ENCODE measurements at places on chromosomes 2 and 18.

DNA sequence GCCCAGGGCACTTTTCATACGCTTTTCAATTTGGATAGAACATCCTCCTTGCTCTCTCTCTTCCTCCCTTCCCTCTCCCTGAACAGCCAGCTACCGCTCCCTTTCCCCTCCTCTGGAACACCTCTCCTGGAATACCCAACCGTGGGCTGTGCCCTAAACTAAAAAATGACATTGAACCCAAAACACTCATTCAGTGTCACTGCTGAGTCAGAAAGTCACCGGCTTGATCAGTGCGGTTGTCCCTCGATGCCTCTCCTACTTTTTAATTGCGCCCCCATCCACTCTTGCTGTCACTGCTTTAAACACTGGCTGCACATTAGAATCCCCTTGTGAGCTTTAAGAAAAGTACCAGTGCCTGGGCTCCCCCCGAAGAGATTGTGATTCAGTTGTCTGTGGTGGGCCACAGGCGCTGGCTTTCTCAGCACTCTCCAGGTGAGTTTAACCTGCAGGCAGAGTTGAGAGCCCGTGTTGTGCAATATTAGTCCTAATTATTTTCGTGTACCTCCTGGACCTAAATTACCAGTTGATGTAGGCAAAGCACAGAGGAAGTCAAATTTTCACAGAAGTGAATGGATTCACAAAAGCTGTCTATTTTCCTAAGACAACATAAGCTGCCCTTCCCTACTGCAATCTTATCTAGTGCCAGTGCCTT is 302.0 kb downstream of the PRKCE start:
- DNase-seq, result no peak

GRCh38 chr2:9355270-9355669 is 68.1 kb downstream of the ITGB1BP1 start:
- no peak for DNase-seq

DNA sequence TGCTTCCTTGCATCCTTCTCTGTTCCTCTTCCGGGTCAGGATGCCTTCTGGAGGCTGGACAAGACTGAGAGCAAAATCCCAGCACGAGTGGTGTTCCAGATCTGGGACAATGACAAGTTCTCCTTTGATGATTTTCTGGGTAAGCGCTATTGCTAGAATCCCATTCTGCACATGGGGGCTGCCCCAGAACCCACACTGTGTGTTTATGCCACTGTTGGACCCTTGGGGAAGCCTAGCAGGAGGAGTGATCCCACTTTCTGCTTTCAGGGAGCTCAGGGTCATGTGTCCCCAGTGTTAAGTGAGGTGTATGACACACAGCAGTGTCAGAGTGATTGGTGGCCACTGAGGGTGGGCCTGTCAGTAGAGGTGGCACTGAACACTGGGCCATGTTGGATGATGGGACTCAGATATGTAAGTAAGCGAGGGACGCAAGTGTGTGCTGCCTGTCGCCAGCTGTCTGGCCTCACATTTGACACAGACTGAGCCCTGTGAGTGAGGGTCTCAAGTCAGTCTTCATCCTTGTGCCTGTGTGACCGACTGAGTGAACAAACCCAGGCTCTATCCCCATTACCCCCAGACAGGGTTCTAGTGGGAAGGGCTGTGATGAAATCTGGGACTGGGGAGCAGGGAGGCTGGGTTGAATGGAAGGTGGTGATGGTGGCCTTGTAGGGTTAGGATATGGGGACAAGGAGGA is 220.9 kb downstream of the DYSF start:
- no peak for DNase-seq

GRCh38 chr2:232113821-232114220 is 152.3 kb downstream of the DIS3L2 start:
- no peak for DNase-seq

DNA sequence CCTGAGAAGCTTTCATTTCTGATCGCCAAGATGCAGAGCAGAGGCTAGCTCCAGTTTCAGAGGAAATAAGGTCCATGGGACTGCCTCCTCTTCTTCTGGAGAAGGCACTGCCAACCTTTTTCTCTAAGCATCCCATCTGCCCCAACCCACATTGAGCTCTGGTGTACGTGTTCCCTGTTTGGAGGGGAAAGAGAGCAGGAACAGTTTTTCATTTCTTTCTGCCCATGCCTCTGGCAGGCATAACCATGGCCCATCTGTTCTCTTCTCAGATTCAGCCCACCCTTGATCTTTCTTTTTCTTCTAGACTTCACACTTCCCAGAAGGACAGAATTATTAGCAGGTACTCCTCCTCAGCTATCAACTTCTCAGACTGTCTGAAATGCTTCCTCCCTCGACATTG is 1110.3 kb upstream of the KLHL29 start:
- no peak for DNase-seq

DNA sequence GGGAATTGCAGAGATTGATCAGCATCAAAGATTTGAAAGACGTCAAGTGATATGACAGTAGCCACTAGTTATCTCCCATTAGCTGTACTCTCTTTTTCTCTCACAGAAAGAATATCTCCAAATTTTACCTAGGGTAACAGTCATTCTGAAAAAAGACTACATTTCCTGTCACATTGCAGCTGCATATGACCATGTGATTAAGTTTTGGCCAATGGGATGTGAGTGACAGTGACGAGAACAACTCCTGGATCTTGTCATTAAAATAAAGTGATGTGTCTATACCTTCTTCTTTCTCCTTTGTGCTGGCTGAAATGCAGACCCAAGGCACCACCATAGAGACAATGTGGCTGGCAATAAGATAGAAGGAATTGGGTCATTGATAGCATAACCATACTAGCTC is 10.5 kb upstream of the NEUROD1 start:
- no peak for DNase-seq

DNA sequence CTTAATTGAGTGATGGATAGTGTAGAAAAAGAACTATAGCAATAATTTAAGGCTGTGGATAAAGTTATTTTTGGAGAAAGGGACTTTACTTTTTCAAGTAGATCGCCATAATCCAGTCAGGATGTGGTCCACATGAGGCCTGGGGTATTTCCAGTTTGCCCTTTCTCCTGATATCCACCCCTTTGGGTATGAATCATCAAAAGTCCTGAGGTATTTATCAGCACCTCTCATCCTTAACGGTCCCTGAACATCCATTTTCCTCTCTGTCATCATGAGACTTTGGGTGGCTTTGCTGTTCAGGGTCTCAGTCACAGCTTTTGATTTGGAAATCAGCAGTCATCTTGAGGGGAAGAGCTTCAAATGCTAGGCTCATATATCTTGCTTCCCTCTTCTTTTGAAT is 39.3 kb upstream of the ELAC1 start:
- DNase-seq, result no peak

GRCh38 chr2:129895061-129895460 is 84.4 kb upstream of the RAB6C start:
- DNase-seq, result no peak

DNA sequence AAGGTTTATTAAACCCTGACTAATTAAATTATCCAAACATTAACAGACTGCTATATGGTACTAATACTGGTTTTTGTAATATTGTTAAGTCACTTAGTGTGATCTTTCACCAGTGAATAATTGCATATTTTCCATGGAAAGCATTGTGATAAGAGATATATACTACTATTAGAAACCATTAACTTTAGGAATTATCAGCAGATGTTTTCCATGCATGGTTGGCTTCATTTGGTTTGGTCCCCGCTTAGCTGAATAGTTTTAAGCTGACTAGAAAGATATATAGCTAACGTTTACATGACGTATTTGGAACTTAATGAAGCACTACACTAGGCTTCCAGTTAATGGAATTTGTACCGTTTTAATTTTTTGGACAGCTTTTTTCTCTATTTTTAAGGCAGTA is 37.9 kb downstream of the LCLAT1 start:
- no peak for DNase-seq

- no peak for DNase-seq
Measured at GRCh38 chr2:54646170-54646927, 77.1 kb upstream of the EML6 start.

GRCh38 chr2:48274040-48274439 is 255.9 kb upstream of the STON1 start:
- no peak for DNase-seq

GRCh38 chr18:23300231-23300805 is 152.8 kb upstream of the RIOK3 start:
- no peak for DNase-seq

DNA sequence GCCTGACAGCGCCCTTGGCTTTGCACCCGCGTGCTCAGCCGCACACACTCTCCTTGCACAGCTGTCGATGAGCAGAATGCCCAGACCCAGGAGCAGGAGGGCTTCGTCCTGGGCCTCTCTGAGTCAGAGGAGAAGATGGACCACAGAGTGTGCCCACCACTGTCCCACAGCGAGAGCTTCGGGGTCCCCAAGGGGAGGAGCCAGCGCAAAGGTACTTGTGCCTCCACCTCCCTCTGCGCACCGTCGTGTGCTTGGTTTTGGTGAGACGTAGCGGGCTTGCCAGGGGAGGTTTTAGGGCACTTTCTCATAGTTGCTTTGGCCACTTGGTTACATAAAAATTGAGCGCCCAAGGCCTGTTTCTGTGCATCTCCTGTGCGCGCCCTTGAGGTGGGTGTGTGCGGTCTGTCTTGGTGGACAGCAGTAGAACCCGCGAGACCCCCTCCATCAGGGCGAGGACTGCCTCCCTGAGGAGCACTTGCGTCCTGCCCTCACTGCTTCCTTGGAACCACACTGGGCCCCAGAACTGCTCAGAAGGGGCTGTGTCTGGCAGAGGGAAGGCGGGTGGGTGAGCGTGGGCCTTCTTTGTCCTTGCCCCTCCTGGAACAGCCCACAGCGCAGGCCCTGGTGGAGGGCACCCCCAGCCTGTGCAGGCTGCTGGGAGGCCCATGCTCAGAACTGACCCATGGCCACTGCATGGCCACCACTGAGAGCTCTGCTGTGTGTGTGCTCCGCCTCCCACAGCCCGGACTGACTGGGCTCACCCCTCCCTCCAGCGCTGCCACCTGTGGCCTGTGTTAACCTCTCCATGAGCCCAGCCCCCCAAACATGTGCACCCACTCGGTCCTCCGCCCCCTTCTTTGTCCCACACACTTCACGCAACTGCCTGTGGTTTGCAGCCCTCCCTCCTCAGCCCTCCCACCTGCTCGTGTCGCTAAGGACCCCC is 95.9 kb downstream of the DGKD start:
- no peak for DNase-seq

GRCh38 chr2:152402780-152403759 is 68.1 kb downstream of the FMNL2 start:
- DNase-seq, result no peak

GRCh38 chr2:219460424-219460926 is 25.8 kb downstream of the SPEG start:
- DNase-seq, result no peak

DNA sequence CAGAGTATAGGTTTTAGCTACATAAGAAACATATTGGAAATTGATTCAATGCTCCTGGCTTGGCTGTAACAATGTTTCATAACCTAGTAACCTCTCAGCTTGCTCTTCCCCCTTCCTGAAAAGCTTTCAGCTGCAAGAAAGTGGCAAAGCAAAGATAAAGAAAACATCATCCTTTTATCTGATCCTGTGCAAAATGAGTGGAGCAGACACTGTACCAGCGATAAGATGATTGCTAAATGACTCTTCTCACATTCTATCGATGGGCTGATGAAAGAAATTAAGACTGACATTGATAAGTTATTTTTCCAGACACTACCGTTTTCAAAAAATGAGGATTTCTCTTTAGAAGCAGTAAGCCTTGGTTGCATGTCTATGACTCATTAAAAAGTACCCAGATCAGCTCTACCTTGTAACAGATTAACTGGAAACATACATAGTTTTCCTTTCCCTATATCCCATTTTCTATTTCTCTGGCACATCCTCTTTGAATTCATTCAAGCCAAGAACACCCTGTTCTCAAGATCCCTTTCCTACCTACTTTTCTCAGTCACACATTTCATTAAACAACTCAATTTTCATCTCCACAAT is 87.1 kb upstream of the LYPD1 start:
- DNase-seq, result no peak

DNA sequence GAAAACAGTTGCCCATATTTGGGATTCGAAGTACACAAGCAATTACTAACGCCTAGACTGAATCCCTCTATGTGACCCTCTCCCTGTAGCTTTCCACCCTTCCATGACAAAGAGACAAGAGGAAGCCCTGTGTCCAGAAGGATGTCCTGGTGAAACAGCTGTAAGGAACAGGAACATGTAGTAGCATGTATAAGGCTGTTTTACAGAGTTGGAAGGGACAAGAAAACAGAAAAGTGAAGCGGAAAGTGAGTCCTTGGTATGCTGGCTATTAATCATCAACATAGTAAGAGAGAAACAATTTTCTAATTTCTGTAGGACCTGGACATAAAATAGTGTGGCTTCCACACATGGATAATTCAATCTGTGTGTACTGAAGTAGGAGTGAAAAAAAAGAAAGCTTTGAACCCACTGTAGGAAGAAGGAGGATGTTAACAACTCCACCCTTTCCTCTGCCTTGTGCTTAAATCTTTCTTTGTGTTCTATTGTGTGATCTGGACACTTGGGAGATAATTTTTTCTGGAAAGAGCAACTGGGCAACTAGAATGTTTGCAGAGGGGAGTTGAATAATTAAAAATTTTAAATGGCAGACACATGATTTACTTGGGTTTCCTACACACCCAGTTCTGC is 162.3 kb upstream of the ZSWIM2 start:
- no peak for DNase-seq

DNA sequence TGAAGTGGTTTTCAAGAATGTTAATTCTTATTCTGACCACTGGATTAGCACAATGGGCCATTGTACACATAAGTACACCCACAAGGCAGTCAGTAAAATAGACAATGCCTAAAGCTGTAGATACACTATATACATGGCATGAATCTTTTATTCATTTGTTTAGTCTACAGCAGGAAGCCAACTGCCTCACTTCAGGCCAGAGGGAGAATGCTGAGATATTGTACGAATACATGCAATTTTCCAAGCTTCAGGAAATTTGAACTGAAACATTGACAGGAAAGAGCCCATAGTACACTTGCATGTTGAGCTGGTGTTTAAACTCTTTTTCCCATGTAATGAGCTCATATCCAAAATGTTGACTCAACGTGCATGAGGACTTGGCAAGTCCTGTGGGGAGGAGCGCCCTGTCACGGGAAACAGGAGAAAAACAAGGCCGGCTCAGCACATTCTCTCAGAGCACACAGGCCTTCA is 111.6 kb upstream of the CYP1B1 start:
- DNase-seq, result no peak

DNA sequence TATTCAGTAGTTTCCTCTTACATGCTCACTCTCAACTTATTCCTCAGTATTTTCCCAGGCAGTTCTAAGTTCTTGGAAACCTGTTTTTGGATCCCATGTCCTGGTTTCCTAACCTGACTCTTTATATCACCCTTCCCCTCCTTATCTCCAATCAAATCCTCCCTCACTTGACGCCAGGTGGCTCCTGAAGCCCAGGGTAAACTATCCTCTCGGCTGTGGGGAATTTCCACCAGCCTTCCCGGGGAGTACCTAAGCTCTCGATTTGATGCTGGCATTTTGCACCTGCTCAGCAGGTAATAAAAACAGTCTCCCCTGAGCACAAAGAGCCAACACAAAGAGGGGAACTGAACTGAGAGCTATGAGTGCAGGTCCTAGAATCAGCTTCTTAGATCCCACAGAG is 538.0 kb downstream of the SLC4A3 start:
- DNase-seq, result no peak
